Mammary microvascular endothelial cell (primary cell): ENCODE measurements at places on chromosomes 4 and X. TPM values are rescaled to one million over a fixed set of nuclear protein-coding genes. Genes with fewer than 3 reads are reported as not detected.

Gene LRP2BP
- total RNA-seq = 0.15 and 1.1 TPM in 2 replicates

Gene ZFYVE28
- 5.3 and 8.6 TPM in 2 replicates for total RNA-seq

Gene PAGE5
- not detected in 2 replicates for total RNA-seq

Gene TMPRSS11F
- total RNA-seq = not detected in 2 replicates

Gene RPL39
- total RNA-seq = 6,838 and 8,202 TPM in 2 replicates

Gene CCSER1
- total RNA-seq = 0.07 TPM in 1 of 2 replicates, not detected in the other

Gene FGD1
- total RNA-seq = 5.6 and 6.0 TPM in 2 replicates

Gene PNMA3
- not detected in 2 replicates for total RNA-seq

Gene POLA1
- 12.1 and 23.0 TPM in 2 replicates for total RNA-seq

Gene LNX1
- 2.8 and 3.0 TPM in 2 replicates for total RNA-seq

Gene H2BW2
- total RNA-seq = not detected in 2 replicates

Gene GPRASP2
- total RNA-seq = 15.3 and 17.5 TPM in 2 replicates

Gene CHST7
- 33.6 and 37.3 TPM in 2 replicates for total RNA-seq

Gene MAGEB1
- not detected in 2 replicates for total RNA-seq

Gene OFD1
- total RNA-seq = 5.3 TPM in 2 replicates

Gene XK
- under 0.01 and 0.07 TPM in 2 replicates for total RNA-seq

Gene NSG1
- 2.4 and 2.7 TPM in 2 replicates for total RNA-seq

Gene SLC10A4
- total RNA-seq = not detected in 2 replicates

Gene GABRG1
- not detected in 2 replicates for total RNA-seq

Gene PPP2R2C
- total RNA-seq = not detected in 2 replicates

Gene EPHA5
- total RNA-seq = not detected in 2 replicates

Gene CCKAR
- not detected in 2 replicates for total RNA-seq

Gene SMR3A
- total RNA-seq = not detected in 2 replicates

Gene DRD5
- total RNA-seq = not detected in 2 replicates

Gene VCX
- total RNA-seq = not detected in 2 replicates

Gene NIPAL1
- 2.4 and 2.5 TPM in 2 replicates for total RNA-seq

Gene CSN1S1
- not detected in 2 replicates for total RNA-seq

Gene KCNIP4
- total RNA-seq = not detected in 2 replicates
